ENCODE measurements at places on chromosomes 1 and 21.
A peak's percentile ranks its signal among the peaks of the same experiment; 100 is the strongest.

- no peak for DNase-seq
Observed at GRCh38 chr1:243363832-243364231, 108.0 kb downstream of the SDCCAG8 start.

GRCh38 chr1:82598337-82598736, 797.6 kb downstream of the ADGRL2 start:
- DNase-seq = no peak

- DNase-seq = no peak
Observed at GRCh38 chr1:192038567-192038966, 119.7 kb upstream of the RGS18 start.

- DNase-seq = no peak
Observed at GRCh38 chr1:232239998-232240397, 389.9 kb downstream of the SIPA1L2 start.

DNA sequence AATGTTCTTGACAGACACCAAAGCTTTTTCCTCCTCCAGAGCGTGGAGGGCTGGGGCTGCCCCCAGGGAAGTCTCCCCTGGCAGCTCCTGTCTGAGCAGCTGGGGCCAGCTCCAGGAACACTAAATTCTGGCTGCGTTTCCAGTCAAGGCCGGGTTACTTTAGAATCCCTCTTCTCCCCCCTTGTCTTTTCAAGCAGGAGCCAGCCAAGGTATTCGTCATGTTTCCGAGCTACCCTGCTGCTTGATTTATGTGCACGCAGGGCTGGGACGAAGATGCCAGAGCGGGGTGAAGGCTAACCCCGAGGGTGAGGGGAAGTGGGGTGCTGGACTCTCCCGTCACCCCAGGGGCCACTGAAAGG, 68.1 kb upstream of the ANGPTL1 start:
- no peak for DNase-seq

DNA sequence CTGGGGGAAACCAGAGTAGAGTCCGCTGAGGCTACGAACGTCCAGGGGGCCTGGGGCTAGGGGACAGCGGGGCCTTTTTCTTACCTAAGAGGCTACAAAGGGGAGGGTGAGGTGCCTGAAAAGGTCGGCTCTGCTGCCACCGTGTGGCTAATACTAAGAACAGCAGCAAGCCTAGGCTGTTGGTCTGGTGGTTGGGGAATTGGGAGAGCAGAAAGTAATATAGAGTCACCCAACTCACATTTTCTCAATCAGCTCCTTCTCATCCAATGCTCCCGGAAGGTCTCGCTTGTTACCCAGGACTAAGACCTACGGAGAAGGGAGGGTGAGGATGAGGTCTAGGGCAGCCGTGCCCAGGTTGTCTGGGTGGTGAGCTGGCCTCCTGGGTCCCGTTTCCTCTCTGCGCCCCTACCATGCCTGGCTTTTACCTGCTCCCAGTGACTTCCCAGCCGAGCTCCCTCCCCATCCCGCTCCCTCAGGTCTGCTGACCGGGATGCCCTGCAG, 9.3 kb downstream of the ARL8A start:
- DNase-seq = peak; percentile 75

DNA sequence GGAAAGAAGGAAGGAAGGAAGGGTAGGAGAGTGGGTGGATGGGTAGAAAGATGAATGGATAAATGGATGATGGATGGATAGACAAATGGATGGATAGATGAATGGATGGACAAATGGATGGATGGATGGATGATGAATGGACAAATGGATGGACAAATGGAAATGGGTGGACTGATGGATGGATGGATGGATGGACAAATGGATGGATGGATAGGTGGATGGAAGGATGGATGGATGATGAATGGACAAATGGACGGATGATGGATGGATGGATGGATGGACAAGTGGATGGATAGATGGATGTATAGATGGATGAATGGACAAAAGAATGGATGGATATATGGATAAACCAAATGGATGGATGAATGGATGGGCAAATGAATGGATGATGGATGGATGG, 30.5 kb downstream of the CHD5 start:
- no peak for DNase-seq

GRCh38 chr1:182235952-182236650, 155.5 kb downstream of the GLUL start:
- no peak for DNase-seq

DNA sequence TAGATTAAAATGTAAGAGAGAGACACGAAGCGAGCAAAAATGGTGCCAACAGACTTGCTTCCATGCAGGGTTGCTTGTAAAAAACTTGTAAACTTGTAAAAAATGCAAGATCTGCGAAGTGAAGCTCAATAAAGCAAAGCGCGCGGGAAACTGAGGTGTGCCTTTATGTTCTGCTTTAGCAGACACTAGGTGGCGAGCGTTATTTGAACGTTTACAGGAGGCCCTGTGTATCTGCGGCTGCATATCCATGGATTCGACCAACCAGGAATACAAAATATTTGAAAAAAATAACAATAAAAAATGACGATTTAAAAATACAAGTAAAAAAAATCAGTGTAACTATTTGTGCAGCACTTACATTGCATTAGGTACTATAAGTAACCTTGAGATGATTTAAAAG, 1.5 kb downstream of the UBE2G2 start:
- peak; percentile 60 for DNase-seq

DNA sequence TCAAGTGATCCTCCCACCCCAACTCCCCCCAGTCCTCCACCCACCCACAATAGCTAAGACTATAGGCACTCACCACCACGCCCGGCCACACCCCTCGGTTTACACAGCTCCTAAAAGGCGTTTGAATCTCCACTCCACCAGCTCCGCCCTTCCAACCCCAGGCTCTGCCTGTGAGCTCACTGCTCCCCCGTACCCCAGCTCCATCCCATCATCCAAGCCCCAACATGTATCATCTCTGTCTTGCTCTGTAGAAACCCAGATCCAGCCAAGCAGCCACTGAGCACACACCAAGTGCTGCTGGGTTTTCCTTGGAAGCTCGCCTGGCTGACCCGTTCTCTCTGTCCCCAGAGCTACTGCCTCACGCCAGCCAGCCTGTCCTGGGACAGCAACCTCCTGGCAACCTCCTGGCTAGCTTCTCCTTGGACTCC, 12.0 kb upstream of the S100A2 start:
- DNase-seq = no peak

DNA sequence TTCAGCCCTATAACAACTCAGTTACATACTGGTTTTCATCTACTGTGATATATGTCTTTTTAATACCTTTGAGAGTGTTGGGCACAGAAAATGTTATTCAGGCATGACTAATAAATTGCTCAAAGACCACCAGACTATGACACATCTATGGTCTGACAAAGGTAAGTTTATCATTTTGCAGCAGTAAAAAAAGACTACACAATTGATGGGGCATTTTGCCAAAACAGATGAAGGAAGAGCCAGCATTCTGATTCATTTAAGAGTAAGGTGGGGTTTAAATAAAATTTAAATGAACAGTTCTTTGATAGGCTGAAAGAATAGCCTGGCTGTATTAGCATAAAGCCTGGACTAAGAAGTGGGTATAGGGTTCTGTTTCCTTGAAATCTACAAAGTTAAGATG, 8.8 kb upstream of the RNPC3 start:
- no peak for DNase-seq

DNA sequence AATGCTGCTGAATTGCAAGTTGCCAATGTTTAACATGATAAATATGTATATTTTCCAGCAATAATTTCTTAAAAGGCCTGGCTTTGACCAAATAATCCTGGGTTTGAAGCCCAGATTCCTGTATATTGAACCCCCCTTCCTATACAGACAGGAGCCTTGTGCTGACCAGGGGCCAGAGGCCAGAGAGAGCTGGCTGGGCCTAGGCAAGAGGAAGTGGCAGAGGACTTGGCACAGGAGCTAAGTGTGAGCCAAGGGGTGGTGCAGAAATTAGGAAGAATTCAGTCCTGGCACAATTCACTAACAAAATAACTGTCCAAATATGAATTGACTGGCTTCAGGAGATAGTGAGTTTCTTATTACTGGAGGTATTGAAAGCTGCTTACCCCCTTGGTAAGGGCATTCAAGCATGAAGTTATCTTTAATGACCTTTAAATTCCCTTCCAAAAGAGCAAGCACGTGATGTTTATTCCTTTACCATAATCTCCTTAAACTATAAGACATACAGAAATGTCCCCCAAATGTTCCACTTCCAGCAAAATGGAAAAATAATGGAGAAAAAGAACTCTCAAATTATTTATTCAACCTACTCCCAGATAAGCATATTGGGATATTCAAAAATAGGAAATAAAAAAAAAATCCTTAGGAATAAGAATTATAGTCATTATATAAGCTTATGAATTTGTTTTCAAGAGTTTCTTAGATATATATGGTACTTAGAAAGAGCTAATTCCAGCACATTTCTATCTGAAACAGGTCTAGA, 26.6 kb downstream of the NIBAN1 start:
- DNase-seq = no peak

- peak; percentile 17 for DNase-seq
Observed at GRCh38 chr1:18556364-18556763, 74.3 kb upstream of the PAX7 start.

- no peak for DNase-seq
Observed at GRCh38 chr1:241696172-241696814, 44.2 kb downstream of the WDR64 start.

DNA sequence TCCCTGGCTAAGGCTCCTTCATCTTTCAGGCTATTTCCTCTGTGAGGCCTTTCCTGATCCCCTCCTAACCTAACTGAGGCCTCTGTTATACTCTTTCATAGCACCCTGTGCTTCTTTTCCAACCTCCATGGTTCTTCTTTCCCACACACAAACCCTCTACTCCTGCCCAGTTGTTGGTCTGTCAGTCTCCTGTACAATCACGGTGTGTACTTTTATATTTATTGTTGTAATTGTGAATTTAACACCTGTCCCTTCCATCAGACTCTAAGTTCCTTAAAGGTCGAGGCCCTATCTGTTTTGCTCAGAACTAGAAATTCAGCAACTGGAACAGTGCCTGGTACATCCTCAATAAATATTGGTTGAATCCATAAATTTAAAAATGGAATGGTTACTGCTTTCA, 100.2 kb upstream of the KCNE2 start:
- no peak for DNase-seq

DNA sequence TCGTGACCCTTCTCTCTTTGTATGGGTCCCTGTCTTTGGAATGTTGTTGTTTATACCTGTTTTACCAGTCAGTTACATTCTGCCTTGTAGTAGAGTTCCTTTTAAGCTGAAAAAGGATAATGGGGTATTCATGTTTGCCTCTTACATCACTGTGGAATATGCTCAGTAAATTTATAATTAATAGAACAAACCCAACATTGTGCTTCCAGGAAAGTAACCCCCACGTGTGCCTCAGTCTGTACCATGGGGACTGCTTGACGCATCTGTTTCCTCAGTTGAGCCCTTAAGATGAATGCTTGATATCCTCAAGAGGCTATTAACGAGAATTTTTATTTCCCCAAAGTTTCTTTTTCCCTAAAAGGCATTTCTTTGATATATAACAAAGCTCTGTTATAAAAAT, 73.4 kb downstream of the ST6GALNAC3 start:
- no peak for DNase-seq

DNA sequence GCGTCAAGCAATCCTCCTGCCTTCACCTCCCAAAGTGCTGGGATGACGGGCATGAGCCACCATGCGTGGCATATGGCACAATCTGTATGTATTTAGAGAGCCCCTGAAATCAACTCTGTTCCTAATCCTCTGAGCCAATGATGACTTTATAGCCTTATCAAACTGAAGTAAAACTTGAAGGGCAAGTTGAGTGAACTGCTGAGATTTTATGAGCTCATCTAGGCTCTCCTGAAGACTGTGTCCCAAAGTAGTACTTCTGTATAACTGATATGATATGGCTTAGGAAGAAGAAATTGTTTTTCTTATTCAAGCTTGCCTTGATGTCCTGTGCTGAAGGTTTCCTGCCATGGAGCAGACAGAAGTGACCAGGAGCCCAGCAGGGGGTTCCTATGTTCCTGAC, 23.7 kb upstream of the NKAIN1 start:
- DNase-seq = no peak

DNA sequence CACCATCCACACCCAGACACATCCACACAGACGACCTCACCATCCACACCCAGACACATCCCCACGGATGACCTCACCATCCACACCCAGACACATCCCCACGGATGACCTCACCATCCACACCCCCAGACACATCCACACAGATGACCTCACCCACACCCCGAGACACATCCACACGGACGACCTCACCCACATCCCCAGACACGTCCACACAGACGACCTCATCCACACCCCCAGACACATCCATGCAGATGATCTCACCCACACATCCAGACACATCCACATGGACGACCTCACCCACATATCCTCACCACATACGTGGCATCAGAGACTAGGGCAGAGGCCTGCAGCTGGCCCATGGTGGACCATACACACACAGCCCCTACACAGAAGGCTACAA, 14.7 kb upstream of the FABP3 start:
- no peak for DNase-seq

GRCh38 chr1:77281491-77282186, at the start of gene AK5:
Gene AK5, plus strand, starts transcription at chr1:77282019. Its CDS starts 295 bp downstream, at chr1:77282314.
- peak; percentile 21 for DNase-seq

GRCh38 chr1:15432324-15432723, 5.9 kb upstream of the CTRC start:
- DNase-seq = no peak

DNA sequence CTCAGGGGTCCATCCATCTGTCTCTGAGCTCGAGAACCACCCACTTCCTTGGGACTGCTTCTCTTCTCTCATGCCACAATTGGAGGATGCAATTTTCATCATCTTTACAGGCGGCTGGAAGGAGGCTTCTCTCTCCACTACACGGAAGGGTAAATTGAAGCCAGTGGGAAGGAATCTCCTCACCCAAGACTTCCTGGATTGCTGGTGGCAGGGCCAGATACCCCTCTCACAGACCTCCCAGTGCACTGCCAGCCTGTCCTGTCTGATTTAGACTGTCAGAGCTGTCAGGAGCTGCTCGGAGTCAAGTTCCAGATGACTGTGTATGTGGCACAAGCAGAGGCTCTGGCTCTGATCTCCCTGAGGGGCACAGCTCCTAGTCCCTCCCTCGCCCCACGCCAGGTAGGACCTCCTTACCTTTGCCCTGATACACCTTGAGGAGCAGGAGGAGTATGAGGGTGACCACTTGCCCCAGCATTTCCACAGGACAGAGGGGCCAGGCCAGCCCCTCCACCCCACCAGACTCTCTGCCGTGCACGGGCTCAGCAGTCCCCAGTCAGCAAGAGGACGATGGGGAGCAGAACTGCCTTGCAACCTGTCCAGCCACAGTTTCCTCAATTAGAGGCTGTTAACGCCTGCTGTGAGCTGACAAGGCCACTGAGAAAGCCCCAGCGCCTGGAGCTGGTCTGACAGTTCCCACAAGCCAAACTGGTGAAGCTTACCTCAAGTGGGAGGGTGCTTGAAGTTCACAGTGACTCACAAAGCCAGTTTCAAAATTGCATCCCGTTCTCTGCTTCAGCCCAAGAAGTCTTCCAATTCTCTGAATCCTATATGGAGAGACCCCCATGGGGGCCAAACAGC, at the start of gene CD244:
Gene CD244, minus strand, starts transcription at position 685 of the 858 bp plus-strand sequence. Its CDS starts 210 bp downstream, at position 475.
- DNase-seq = peak; percentile 90

GRCh38 chr1:31476891-31477846, 64.2 kb downstream of the SERINC2 start:
- DNase-seq = peak; percentile 41

GRCh38 chr1:2945821-2946231, 75.4 kb upstream of the ACTRT2 start:
- no peak for DNase-seq

- DNase-seq = peak; percentile 70
Observed at GRCh38 chr1:100535264-100535663, 2.7 kb upstream of the GPR88 start.

GRCh38 chr1:151058692-151059091, 730 bp downstream of the CDC42SE1 start:
- no peak for DNase-seq

Measured in KBM-7 (cell line).